ENCODE measurements at places on chromosomes 3 and 15. TPM values are rescaled to one million over a fixed set of nuclear protein-coding genes. Genes with fewer than 3 reads are reported as not detected.

The SEMA3F gene
- polyA plus RNA-seq = not detected

The AGBL1 gene
- not detected for polyA plus RNA-seq

The LHFPL4 gene
- polyA plus RNA-seq = 0.18 TPM

The GOLGA8M gene
- polyA plus RNA-seq = not detected

The SORD gene
- 7.7 TPM for polyA plus RNA-seq

The CLRN1 gene
- not detected for polyA plus RNA-seq

The IQCF5 gene
- not detected for polyA plus RNA-seq

The CLCN2 gene
- polyA plus RNA-seq = 0.59 TPM

The NR1I2 gene
- 0.72 TPM for polyA plus RNA-seq

The RHOV gene
- not detected for polyA plus RNA-seq

The LRTM1 gene
- not detected for polyA plus RNA-seq

The FSTL1 gene
- polyA plus RNA-seq = not detected

Measured in CD4-positive, CD25-positive, alpha-beta regulatory T cell (primary cell).